ENCODE measurements at places on chromosomes 13 and 19.

DNA sequence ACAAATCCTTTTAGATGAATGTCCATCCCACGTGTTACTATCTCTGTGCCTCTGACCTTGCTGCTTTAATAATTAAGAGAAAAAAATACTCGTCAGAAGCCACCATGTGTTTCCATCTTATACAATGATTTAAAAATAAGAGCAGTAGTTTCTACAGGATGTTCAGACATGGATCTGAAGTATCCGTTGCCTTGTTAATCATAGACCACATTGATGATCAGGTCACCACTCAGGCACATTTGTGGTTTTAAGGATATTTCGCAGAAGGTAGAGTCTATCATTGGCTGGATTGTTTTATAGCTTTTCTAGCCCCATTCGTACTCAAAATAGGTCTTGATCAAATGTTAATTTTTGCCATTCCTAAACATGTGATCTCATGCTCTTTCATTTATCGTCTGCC lies 710.0 kb upstream of the ARGLU1 start:
- DNase-seq = no peak

DNA sequence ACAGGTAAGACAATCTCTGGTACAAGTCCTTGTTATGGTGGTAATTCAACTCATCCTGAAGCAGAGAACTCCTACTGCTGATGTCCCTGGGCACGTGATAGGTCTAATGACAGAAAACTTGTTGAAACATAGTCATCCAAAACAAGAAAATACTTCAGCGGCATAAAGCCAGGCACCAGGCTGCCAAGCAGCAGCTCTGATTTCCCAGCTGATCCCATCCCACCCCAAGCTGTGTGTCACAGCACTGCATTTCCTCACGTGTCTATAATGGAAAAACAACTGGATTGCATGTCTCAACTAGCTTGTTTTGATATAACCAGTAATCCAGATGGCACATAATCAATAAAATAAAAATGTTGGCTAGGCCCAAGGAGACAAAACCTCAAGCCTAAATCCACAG lies 64.8 kb downstream of the MIPEP start:
- DNase-seq = no peak

- DNase-seq = no peak
These were observed 16.8 kb downstream of the FLT1 start for GRCh38 chr13:28478127-28478526.

- DNase-seq = no peak
These were observed 20.5 kb downstream of the CARS2 start for GRCh38 chr13:110685305-110686020.

GRCh38 chr19:8481616-8482015 lies 20.8 kb downstream of the PRAM1 start:
- no peak for DNase-seq

DNA sequence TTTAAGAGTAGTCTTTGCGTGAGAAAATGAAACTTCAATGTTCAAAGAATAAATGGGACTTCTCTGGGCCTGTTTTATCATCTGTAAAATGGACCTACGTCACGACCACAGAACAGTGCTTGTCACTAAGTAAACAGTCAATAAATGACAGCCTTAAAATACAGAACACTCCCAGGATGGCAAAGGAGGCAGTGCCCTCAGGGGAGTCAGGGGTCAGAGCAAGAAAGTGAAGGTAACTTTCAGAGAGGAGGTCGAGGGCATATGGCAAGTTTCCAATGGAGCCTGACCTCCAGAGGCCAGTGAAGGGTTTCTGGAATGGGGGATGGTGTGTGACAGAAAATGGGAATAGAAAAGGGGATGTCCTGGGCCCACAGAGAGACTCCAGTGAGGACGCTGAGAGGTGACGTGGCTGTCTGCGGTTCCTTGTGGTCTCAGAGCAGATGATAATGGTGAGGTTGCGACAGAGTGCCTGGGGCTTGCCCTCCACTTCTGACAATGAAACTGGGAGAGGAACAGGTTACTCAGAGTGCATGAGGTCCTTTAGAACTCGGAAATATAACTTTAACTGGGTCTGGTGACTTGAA lies 91.8 kb downstream of the UBL3 start:
- DNase-seq = peak; percentile 54

DNA sequence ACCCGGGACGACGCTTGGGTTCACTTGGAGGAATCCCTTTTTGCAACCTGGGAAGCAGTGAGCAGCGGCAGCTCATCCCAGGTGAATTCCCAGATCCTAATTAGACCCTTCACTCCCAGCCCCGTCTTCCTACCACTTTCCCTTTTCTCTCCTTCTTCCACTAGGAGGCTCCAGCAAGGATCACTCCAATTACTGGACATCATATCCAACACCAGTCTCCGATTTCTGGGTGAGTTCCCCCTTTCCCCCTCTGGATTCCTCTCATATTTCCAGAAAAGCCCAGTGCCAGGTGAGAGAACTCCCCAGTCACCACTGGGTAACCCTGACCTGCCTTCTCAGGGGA lies 17.1 kb upstream of the ZSCAN4 start:
- DNase-seq = no peak

GRCh38 chr19:38233740-38234251 lies 9.8 kb upstream of the DPF1 start:
- DNase-seq = peak; percentile 79

DNA sequence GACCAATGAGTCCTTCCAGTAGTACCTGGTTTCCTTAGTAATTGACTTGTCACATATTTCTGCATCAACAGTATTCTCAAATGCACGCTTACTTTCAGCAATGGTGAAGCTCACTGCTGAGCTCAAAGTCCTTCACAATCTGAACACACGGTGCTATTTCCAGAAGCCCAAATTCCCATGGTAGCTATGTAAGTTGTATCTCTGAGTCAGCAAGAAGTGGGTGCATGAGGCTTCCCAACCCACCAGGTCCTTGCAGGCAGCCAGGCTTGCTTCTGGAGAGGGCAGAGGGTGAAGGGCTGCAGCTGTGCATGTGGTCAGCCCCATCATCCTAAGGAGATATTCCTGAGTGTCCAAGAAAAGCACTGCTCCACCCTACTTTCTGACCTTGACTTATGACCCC lies 25.7 kb downstream of the COL4A2 start:
- no peak for DNase-seq

- no peak for DNase-seq
These were observed 1531.4 kb upstream of the SLC10A2 start for GRCh38 chr13:104597546-104598180.

- no peak for DNase-seq
These were observed 2.5 kb downstream of the ATP4B start for GRCh38 chr13:113655346-113656002.

DNA sequence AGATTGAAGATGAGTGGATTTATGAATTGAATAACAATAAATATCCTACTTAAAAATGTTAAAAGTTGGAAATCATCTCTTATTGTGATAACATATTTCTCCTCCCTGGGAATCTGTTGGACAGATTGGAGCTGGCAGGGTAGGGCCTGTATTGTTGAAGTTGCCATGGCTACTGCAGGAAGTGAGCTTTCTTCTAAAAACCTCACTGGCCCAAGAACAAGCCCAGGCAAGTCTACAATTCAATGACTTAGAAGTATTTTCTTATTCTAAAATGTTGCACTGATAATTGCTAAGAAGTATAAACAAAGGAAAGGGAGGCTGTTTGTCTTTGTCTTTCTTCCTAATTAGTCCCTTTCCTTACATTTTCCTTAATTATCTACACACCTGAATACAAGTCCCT lies 112.1 kb downstream of the DLEU7 start:
- no peak for DNase-seq

DNA sequence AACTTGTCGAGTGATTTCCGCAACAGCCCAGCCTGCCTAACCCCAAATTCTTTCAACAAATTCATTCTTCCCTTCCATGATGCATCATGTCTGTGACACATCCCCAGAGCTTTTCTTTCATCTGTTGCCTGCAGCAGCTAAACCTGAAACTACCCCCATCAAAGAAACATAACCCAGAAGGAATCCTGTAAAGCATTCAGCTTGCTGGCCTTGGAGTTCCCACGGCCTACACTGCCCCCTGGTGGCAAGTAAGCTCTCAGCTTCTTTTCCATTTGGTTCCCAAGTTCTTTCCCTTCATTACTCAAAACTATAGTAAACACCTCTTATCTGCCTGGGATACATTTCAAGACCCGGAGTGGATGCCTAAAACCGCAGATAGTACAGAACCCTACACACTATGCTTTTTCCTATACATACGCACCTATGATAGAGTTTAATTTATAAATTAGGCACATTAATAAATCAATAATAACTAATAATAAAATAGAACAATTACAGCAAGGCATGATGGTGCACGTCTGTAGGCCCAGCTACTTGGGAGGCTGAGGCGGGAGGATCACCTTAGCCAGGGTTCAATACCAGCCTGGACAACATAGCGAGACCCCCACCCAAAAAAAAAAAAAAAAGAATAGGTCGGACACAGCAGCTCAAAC lies 7.4 kb downstream of the ETHE1 start:
- peak; percentile 82 for DNase-seq

DNA sequence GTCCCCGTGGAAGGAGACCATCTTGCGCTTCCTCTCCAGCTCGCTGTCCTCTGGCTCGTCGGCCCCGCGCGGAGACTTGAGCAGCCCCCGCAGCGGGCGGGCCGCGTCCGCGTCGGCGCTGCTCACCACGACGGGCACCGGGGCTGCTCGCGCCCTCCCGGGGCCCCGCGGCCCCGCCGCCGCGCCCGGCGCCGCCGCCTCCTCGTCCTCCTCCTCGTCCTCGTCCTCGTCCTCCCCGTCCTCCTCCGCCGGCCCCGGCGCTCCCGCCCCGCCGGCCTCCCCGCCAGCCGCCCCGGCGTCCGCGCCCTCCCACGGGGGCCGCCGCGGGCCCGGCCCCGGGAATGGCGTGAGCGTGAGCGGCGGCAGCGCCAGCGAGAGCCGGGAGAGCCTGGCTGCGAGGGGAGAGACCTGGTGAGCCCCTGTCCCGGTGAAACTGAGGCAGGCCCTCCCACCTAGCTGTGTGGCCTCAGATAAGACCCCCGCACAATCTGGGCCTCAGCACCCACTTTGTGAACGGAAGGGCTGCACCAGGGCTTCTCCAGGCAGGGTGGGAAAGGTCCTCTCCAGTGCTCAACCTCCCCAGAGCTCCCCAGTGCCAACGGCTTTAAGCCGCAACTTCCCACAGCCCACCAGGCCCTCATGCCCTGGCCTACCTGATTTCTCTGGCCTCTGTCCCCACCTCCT lies 17.8 kb downstream of the LMTK3 start:
- DNase-seq = no peak

- DNase-seq = no peak
These were observed 931.0 kb upstream of the MIR17HG start for GRCh38 chr13:90416519-90416918.

GRCh38 chr13:53638040-53638439 lies 609.4 kb downstream of the OLFM4 start:
- DNase-seq = no peak

DNA sequence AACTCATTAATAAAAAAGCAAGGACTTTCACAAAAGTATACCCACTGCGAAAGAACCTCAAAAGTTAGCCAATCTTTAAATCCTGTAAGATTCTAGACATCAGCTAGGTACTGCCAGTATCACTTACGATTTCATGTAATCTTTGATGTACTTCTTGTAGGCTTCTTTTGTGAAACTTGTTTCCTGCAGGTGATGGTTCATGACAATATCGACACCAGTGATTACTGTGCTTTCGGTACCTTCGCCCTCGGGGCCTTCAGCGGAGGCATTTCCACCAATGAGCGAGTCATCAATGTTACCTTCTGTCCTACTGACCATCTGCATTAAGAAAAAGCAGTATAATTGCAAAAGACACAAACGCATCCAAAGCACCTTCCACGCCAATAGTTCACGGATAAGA lies 1.1 kb downstream of the TPT1 start:
- peak; percentile 49 for DNase-seq

- DNase-seq = no peak
These were observed 41.6 kb downstream of the NDFIP2 start for GRCh38 chr13:79522583-79522982.

DNA sequence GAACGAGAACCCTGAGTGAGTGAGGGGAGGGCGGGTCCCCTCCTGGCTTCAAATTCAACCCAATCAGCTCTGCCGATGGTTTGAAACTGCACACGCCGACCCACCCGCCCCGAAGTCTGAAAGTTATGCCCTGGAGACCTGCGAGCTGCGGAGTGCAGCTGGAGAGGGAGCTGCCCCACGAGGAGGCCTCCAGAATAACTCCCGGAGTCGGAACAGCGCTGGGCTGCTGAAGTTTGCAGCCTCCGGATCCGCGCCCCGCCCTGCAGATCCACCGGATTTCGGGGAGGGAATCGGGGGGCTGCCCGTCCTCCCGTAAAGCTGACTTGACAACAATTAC lies 7.0 kb downstream of the POU4F1 start:
- no peak for DNase-seq

DNA sequence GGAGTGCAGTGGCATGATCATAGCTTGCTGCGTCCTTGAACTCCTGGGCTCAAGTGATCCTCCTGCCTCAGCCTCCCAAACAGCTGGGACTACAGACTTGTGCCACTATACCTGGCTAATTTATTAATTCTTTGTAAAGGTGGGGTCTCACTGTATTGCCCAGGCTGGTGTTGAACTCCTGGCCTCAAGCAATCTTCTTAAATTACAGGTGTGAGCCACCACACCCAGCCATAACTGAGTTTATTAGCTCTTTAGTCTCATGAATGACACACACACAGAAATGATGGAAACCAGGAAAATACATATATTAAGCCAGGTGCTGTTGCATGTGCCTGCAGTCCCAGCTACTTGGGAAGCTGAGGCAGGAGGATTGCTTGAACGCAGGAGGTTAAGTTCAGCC lies 33.1 kb upstream of the LMO7 start:
- no peak for DNase-seq

GRCh38 chr19:42154471-42155323 lies 22.5 kb upstream of the POU2F2 start:
- no peak for DNase-seq

DNA sequence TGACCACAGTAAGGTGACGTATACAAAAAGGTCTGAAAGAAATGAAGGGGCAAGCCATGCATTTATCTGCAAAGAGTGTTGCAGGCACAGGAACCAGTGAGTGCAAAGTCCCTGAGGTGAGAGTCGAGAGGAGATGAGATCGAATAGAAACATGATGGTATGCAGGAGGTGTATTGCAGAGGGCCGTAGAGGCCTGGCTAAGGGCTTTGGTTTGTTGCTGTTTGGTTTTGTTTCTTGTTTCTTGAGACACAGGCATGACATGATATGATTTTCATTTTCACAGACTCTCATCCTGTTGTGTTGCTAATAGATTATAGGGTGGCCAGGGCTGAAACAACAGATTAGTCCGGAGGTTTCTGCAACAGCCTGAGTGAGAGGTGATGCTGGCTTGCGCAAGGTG lies 80.4 kb downstream of the HSPH1 start:
- DNase-seq = no peak

GRCh38 chr19:18503971-18504885 lies 17.6 kb downstream of the ELL start:
- DNase-seq = no peak

- no peak for DNase-seq
These were observed 3.3 kb downstream of the RNASEH2B start for GRCh38 chr13:50912851-50913250.

GRCh38 chr19:46776927-46777911 lies 11.2 kb downstream of the SLC1A5 start:
- DNase-seq = no peak

- no peak for DNase-seq
These were observed 437.6 kb upstream of the KLF12 start for GRCh38 chr13:74571811-74572210.
